ENCODE measurements at places on chromosomes 16 and 17. TPM values are rescaled to one million over a fixed set of nuclear protein-coding genes. Genes with fewer than 3 reads are reported as not detected.

LGALS9B gene
- not detected for total RNA-seq

KRTAP1-1 gene
- total RNA-seq, result not detected

KRT33A gene
- total RNA-seq, result not detected

PYDC1 gene
- not detected for total RNA-seq

MT1A gene
- total RNA-seq, result not detected

THRA gene
- total RNA-seq, result 14.5 TPM

TBC1D3 gene
- total RNA-seq, result not detected

ITGB4 gene
- total RNA-seq, result 15.2 TPM

SPATA32 gene
- total RNA-seq, result not detected

MPV17L gene
- total RNA-seq, result 0.02 TPM

SLC46A1 gene
- 2.5 TPM for total RNA-seq

EVI2A gene
- 14.8 TPM for total RNA-seq

FBXW10B gene
- total RNA-seq, result 4.8 TPM

SEZ6L2 gene
- total RNA-seq, result 24.9 TPM

EFCAB13 gene
- not detected for total RNA-seq

NOG gene
- total RNA-seq, result 94.6 TPM

ABCA8 gene
- total RNA-seq, result not detected

IFT20 gene
- total RNA-seq, result 38.9 TPM

GPATCH8 gene
- total RNA-seq, result 19.3 TPM

PNPO gene
- 59.4 TPM for total RNA-seq

CCL4 gene
- not detected for total RNA-seq

GAS2L2 gene
- total RNA-seq, result not detected

MT1B gene
- not detected for total RNA-seq

GP1BA gene
- 0.17 TPM for total RNA-seq

SCIMP gene
- total RNA-seq, result not detected

ZNF423 gene
- not detected for total RNA-seq

KCNG4 gene
- not detected for total RNA-seq

ANKS4B gene
- not detected for total RNA-seq

PAGR1 gene
- total RNA-seq, result 41.8 TPM

RAMP2 gene
- not detected for total RNA-seq

ODAD4 gene
- 1.8 TPM for total RNA-seq

OR1E1 gene
- total RNA-seq, result not detected
